Fibroblast of the aortic adventitia (primary cell): ENCODE measurements at places on chromosomes 1 and 21.
A peak's percentile ranks its signal among the peaks of the same experiment; 100 is the strongest.

- no peak for DNase-seq
Observed at GRCh38 chr1:109610609-109611307, 8.7 kb downstream of the GNAT2 start.

DNA sequence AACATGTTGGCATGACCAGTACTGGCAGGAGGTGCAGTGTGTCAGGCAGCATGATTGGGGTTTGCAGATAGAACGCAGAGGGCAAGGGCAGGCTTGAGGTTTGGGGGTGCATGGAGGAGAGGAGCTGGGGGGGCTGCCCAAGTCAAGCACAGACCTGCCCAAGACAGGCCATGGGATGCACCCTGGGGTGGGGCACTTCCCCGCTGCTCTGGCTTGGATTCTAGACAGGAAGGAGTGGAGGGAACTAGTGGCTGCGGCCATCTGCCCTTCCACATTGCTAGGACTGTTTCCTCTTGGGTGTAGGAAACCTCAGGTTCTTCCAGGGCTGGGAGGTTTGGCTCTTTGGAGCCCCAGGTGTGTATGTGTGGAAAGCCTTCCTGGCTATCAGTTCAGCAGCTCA is 3.0 kb downstream of the PDXK start:
- DNase-seq = no peak

DNA sequence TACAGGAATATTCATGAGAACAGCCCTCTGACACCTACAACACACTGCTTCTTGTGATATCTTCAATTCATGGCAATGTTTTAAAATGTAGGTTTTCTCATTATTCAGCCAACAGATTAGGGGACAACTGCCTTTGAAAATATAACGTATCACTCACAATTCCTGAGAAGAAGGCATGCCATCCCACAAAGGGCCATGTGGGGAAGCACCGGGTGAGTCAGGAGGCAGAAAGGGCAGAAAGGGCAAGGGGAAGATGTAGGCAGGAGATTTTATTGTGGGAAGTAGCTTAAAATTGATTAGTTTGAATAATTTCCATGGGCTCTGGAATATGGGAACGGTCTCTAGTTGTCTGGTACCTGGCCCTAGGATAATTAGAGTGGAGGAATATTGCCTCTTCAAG is 165.7 kb downstream of the HHIPL2 start:
- DNase-seq = no peak

DNA sequence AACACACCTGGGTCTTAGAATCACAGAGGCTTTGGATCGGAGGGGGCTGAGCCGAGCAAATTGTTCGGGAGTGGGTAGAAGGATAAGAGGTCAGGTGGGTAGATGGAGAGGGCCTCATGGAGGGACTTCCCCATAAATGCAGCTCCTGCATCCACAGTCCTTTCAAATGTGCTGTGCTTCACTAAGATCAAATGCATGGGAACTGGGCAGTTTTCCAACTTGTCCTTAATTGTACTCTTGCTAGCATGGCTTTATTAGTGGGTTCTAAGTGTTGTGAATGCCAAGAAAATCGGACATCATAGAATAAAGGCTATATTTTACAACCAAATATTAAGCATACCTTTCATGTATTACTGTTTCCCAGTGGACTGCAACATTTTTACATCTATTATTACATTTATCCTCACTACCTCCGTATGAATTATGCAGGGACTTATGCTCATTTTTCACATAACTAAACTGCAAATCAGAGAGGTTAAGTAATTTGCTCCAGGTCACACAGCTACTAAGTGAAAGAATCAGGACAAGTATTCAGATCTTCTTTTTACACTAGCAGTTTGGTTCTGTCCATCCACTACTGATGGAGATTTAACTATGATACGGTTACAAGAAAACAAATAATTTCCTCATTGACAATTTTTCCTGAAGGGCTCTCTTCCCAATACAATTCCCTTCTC is 174.5 kb upstream of the RUNX1 start:
- DNase-seq = no peak

- no peak for DNase-seq
Observed at GRCh38 chr1:78950826-78951225, 55.7 kb downstream of the ADGRL4 start.

- DNase-seq = no peak
Observed at GRCh38 chr1:91814448-91814847, 71.5 kb downstream of the TGFBR3 start.

DNA sequence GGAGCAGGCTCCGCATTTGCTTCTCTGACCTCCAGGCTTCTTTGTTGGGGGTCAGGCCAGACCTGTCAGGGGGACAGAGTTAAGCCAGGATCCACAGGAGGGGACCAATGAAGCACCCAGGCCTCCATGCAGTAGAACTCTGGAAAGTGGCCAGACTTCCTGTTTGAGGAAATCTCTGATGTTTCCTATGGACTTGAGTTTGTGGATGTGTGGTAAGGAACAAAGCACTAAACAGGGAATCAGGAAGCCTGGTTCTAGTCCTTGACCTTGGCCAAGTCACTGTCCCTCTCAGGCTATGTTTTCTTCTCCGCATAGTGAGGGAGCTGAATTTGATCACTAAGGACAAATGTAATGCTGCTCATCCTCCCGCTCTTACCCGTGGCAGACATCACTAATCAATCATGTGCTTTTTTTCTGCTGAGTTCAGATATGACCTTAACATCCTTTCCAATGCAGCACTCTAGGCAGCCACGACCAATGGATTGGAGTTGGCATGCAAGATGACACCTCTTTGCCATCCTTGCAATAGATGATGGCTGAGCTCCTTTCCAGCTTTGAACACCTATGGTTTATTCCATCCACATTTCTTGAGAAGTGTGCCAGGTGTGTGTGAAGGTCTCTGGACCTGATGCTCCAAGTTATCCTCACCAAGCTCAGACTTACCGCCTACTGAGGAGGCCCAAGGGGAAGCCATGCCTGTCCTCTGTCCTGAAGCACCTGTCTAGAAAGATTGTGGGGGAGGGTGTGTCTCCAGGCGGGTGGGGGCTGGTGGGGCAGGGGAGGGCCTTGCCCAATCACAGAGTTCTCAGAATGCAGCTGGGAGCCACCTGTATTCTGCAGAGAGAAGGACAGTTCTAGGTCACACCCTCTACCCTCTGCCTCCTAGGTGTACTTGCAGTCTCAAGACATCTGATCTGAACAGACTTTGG is 9.9 kb downstream of the SH2D2A start:
- DNase-seq = no peak

DNA sequence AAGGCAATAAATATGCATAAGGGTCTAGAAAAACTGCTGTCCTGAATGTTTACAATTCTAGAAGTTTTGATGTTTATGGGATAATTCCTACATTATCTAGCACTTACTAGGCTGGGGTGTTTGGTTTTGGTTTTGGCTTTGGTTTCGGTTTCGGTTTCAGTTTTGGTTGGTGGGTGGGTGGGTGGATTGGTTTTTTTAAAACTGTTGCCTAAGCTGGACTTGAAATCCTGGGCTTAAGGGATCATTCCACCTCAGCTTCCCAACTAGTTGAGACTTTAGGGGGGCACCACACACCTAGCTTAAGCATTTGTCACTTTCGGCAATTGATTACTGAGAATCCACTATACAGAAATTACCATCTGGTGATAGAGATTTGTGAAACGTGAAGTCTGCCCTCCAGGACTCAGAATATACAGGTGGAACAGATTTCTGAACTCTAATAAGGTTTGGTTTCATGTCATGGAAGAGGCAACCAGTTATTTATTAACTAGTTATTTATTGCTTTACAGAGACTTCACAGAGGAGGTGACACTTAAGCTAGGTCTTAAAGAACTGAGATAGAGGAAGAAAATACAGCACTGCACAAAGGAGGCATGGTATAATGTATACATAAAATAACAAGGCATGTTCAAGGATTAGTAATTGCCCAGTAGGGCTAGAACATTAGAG is 69.6 kb downstream of the PIK3R3 start:
- DNase-seq = peak; percentile 19

GRCh38 chr1:20051218-20051829 is 18.7 kb upstream of the PLA2G5 start:
- DNase-seq = no peak

DNA sequence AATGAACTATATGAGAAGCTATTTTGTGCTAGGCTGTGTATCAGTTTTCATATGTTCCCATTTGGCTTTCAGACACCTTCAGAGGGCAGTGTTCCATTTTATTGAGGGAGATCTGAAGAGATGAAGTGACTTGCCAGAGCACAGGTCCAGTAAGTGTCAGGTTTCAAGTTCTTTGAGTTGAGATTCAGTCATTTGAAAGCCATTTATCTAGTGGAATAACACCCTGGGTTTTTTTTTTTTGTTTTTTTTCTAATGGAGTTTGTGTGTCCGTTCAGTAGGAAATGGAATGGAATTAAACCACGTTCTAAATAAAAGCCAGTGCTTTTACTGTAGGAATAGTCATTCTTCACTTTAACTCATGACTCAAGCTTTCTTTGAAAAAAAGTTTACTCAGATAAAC is 652.9 kb upstream of the USP24 start:
- DNase-seq = peak; percentile 55

GRCh38 chr1:40753142-40753882 is 30.3 kb upstream of the KCNQ4 start:
- no peak for DNase-seq

DNA sequence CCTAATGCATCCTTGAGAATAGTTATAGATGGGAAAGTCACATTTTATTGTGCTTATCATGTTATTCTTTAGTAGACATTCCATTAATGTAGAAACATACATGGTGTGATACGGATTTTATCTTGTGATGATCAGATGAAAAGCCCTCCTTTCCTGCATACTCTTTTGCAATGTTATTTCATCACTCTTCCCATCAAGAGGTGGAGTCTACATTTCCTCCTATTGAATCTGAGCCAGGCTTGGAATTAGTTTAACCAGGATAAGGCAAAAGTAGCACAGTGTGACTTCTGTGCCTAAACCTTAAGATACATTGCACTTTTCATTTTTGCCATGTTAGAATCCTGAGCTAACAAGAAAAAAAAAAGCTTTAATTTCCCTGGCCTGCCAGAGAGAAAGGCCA is 393.7 kb upstream of the ST6GALNAC5 start:
- peak; percentile 2 for DNase-seq

DNA sequence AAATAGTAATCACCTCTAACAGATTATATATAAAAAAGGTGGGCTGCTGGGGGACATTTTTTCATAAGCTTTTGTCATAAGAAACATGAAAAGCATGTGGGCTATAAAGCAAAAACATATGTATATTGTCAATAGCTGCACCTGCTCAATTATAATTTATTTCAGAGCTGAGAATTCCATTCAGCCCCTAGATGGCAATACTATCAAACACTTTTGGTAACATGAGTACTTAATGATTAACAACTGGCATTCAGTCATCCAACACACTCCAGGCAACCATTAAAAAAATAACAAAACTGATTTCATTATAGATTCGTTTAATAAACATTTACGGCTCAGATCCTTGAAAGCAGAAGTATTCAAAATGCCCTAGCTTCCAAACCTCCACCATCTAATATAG is 115.1 kb downstream of the KCTD3 start:
- peak; percentile 30 for DNase-seq

DNA sequence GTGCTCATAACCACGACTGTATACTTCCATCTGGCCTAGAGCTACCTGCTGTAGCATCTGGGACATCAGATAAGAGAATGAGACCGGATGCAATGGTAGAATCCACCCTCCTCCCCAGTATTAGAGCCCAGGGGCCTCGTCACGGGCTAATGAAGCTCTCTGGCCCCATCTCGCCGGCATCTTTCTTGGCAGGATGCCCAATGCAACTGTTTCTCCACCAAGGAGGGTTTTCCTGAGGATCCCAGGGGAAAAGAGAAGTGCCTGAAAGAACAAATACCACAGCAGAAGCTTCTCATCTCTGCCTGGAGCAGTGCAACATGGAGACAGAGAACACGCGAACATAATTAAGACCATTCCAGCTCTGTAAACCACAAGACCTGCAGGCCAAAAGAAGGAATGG is 80.0 kb downstream of the VWA5B1 start:
- no peak for DNase-seq

GRCh38 chr1:29412591-29412990 is 176.3 kb downstream of the PTPRU start:
- DNase-seq = no peak

DNA sequence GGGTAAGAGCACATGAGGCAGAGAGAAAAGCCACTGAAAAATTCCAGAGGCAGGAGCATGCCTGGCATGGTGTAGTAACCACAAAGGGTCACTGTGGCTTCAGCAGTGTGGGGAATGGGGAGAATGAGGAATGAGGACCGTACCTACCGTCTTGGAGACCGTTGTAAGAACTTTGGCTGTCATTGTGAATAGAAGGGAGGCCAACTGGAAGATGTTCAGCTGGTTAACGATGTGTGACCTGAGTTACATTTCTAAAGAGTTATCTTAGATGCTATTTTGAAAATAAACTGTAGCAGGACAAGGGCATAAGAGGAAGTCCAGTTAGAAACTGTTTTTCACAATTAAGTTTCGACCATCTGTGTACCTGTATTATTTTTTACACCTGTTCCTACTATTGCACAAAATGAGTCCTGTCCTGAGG is 365.5 kb upstream of the SGIP1 start:
- no peak for DNase-seq

DNA sequence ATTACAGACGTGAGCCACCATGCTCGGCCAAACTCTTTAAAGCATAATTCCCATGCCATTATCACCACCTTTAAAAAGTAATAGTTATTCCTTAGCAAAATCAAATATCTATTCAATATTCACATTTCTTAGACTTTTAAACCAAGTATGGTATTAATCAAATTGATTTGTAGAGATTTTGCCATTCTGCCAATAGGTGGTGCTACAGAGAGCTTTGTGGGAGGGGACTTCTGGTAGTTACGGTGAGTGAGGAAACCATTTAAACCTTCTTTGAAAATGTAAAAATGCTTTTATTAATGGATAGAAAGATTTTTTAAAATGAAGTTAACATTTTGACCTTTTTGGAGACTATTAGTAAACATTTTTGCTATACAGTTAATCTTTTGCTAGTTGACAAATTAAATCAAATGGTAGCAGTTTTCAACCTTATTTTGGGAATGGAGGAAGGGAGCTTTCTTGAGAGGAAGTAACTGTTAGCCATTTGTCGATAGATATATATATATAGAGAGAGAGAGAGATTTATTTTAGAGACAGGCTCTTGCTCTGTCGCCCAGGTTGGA is 19.3 kb downstream of the IARS2 start:
- peak; percentile 48 for DNase-seq

- DNase-seq = no peak
Observed at GRCh38 chr1:111280267-111280666, 10.4 kb upstream of the CHIA start.

- DNase-seq = no peak
Observed at GRCh38 chr1:111879081-111879480, 110.4 kb downstream of the KCND3 start.

GRCh38 chr1:46192171-46192570 is 6.1 kb downstream of the POMGNT1 start:
- no peak for DNase-seq

DNA sequence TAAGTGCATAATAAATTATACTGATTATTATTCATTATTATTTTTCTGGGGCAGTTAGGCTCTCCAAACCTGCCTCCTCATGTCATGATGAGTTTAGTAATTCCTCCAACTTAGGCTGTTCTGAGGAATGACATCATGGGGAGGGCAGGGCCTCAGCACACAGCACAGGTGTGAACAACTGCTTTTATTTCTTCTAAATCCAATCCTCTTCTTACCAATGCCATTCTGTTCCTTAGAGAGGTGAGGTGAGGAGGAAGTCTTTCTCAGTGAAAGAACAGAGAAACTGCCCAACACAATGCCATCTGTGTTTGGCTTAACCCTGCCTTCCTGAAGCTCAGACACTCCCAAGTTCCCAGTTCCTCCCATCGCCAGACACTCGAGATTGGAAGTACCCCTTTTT is 45.4 kb upstream of the WASF2 start:
- no peak for DNase-seq
